ENCODE measurements at places on chromosomes 6 and 20. TPM values are rescaled to one million over a fixed set of nuclear protein-coding genes. Genes with fewer than 3 reads are reported as not detected.

NR2E1 gene
- not detected for total RNA-seq

PROKR2 gene
- total RNA-seq = not detected

GRCh38 chr20:47379433-47380150 lies 23.1 kb upstream of the ZMYND8 start:
- H3K27me3 ChIP-seq = no peaks in the 10 kb centered on the region
- peaks cover 11% of the 10 kb centered on the region for H3K4me1 ChIP-seq
- DNase-seq = no peak
- H3K27ac ChIP-seq = peak overlapping the region; percentile 0

DNA sequence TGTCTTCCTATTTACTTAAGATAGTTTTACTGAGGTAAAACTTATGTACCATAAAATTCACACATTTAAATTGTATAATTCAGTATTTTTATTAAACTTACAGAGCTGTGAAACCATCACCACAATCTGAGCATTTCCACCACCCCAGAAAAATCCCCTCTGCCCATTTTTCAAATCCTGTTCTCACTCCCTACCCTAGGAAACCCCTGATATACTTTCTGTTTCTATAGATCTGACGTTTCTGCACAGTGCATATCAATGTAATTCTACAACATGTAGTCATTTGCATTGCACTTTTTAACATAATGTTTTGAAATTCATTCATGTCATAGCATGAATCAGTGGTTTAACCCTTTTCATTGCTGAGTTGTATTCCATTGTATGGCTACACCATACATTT lies 96.7 kb upstream of the OPRM1 start:
- no peaks in the 10 kb centered on the region for H3K4me1 ChIP-seq
- DNase-seq = no peak
- H3K36me3 ChIP-seq = no peaks in the 10 kb centered on the region
- no peak overlapping the region for H3K4me3 ChIP-seq
- no peak overlapping the region for H3K27ac ChIP-seq

DNA sequence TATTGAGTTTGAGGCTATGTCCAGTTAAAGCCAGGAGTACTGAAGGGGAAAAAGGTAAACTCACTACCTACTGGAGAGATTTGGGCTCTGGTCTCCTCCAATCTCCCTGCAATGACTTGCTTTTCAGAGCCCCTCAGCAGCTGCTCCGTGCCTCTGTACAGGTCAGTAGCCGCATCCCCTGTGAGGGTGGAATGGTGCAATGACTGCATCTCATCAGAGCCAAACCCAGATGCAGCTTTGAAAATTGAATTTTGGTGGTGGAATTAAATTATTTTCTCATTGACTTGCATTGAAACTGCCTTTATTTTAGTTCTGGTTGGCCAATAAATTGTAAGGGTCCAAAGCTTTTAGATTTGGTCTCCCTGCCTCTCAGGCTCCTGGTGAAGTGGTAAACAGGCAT lies 166.7 kb downstream of the DLL1 start:
- H3K27me3 ChIP-seq = peaks cover 4% of the 10 kb centered on the region
- peaks cover 27% of the 10 kb centered on the region for H3K36me3 ChIP-seq
- no peak for DNase-seq
- no peaks in the 10 kb centered on the region for H3K4me1 ChIP-seq
- H3K27ac ChIP-seq = no peak overlapping the region
